ENCODE measurements at places on chromosomes 12 and 14.

- no peak for DNase-seq
These were observed 51.0 kb upstream of the SOCS2 start for GRCh38 chr12:93521225-93522080.

GRCh38 chr12:120496413-120497340 lies 764 bp downstream of the DYNLL1 start:
- no peak for DNase-seq

DNA sequence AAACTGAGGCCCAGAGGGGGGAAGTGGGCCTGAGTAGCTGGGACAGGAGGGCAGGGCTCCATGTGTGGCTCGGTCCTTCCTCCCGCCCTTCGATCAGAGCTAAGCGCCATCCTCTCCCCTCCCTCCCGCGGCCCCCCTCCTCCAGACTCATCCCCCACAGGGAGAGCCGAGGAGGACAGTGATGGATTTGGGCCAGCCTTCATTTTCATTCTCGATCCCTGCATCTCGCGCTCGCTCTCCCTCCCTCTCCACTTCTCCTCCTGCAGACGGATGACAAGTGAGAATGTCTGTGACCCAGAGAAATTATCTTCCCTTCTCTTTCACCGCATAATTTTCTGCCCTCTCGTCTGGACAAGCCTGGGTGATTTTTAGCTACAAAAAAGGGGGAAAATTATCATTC lies 183.3 kb downstream of the RBM19 start:
- DNase-seq = no peak

DNA sequence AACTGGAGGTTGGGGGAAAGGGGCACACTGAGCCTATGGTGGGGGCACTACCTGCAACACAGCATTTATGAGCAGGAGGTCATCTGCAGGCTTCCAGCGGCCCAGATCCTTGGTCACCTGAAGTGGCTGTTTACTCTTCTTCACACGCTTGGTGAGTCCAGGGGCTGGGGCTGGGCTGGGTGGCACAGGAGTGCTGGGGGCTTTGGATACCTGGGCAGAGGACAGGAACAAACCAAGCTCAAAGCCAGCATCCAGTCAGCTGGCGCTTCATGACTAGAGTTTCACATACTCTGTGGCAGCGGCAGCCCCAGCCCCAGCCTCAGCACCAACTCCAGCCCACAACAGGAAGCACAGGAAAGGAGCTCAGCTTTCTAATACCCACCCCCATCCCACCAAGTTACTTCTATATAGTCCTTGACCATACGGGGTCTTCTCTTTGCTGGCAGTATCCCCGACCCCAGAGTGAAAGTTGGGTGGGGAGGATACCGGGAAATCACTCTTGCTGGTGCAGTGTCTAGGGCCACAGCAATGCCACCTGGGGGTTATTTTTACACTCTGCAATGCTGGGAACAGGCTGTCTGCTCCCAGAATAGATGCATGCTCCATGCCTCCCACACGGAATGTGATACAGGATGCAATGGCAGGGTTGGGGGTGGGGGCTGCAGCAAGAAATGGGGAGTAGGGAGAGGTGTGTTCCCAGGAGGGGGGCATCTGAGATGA lies 3.1 kb downstream of the MCRS1 start:
- no peak for DNase-seq

DNA sequence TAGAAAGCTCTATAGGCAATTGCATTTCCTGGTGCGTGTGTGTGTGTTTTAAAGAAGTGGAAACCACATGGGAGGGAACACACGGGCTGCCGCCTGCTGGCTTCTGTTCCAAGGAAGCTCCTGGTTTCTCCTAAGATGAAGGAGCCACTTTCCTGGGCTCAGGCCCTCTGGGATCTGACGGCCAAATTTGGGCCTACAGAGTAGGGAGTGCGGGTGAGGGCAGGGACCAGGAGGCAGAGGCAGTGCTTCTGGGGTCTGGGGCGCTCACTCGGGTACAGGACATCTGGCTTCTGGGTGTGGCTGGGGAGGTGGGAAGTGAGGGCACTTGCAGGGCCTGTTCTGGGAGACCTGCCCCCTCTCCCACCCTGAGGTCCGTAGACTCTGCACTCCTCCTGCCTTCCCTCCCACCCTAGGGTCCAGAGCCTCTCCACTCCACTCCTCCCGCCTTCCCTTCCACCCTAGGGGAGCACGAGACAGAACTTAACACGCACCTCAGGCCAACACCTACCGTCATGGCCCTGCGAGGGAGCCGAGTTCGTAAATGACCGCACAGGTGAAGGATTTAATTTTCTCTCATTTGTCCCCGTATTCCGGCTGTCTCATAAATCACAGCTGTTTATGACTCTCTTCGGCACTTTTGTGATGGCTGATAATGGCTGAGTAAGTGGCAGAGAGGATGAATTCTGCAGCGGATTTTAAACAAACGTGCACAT lies 127.7 kb downstream of the KIF26A start:
- DNase-seq = no peak

GRCh38 chr12:46627686-46628085 lies 198.1 kb downstream of the SLC38A4 start:
- no peak for DNase-seq

GRCh38 chr12:10607885-10608458 lies 5.4 kb downstream of the MAGOHB start:
- no peak for DNase-seq

DNA sequence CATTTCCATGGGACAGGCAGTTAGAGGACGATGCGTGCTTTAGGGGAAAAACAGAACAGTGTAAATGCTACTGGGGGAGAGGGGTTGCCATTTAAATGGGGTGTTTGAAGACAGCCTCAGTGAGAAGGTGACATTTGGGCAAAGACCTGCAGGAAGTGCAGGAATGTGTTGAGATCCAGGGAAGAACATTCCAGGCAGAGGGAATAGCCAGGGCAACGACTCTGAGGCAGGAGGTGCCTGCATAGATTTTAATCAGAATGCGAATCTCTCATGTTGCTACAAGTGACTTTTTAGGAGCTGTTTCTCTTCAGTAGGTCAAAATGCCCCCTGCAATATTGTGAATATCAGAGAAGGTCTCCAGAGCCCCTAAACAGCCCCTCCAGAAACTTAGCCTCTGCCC lies 7.6 kb upstream of the SCARB1 start:
- no peak for DNase-seq

DNA sequence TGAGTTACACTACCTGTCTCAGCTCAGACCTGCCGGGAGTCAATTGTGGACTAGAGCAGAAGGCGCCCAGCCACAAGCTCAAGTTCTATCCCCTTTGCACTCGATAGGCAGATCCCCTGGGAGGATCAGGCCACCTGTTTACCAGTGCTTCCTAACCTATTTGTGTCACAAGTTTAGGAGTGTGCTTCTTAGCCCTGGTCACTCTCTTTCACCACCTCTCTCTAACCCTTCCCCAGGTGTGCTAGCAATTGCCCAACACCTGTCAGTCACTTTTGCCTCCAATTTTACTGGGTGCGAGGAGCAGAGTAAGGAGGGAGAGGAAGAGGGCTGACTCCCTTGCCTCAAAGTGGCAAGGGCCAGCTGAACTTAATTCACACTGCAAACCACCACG lies 745 bp upstream of the NAA30 start:
- DNase-seq = no peak

DNA sequence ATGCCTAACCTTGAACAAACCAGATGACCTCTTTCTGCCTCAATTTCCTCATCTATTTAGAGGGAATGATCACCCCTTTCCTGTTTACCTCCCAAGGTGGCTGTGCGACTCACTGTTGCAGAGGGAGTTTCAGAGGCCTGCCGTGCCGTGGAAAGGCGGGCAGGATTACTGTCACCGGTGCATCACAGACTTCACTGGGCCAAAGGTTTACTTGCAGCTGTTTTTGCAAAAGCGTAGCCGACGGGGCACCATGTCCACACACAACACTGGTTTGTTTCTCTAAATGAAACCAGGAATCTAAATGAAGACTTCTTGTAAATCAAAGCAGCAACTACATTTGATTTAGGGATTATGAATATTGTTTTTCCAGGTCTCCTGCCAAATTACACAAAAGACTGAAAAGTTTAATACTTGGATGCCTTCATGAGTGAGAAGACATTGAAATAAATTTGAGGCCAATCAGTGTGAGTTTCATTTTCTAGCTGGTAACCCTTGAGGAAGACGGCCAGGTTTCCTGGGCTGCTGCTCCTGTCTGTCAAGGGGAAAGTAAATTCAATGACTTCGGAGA lies 696.1 kb upstream of the TMEM132C start:
- DNase-seq = no peak

DNA sequence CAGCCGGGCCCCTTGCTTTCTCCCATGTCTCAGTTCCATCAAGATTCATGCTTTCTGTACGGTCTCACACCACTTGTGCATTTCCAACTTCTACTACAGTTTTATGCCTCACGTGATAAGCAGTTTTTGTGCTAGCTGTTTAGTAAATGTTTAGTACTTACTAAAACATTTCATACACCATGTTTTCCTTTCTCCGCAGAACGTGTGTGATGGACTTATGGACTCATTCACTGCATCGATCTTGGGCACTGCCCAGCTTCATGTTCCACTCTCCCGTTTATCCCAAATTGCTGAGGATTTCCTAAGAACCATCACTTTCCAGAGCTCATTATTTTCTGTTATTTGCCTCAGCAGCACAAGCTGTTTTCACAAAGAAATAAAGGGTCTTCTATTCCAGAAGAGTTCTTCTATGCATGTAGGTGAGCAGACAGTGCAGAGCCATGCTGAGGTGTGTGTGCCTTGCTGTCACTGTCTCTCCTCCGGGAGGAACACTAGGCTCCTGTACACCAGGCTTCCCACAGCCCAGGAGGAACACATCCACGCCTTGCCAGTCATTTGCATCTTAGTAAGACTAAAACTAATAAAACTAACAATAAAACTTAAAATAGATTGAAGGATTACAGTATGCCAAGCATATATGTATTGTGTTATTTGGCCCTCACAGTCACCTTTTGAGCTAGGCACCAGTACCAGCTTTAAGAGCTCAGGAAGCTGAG lies 90.3 kb upstream of the EEA1 start:
- no peak for DNase-seq

DNA sequence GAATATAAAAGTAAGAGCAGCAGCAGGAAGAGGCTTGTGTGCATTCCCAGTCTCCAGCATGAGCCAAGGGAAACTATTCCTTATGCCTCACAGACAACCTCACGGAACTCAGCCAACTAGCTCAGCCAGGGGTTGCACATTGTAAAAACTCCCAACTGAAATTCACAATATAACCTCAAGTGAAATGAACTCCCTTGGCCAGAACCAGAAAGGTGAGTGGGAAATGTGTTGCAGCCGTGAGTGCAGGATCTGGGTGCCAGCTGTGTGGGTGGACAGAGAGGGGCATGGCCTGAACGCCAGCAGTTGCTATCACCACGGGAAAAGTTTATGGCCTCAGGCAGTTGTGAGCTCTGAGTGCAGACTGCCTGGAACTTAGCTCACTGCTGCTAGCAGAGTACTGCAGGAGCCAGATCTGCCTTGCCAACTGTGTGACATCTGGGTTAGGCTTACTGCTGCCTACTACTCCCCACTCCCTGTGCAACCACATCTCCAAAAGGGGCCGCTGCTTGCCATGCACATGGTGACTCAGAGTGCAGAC lies 2.3 kb upstream of the CLEC1A start:
- DNase-seq = no peak

GRCh38 chr14:21965042-21965441 lies 291.4 kb upstream of the OR4E1 start:
- DNase-seq = no peak

DNA sequence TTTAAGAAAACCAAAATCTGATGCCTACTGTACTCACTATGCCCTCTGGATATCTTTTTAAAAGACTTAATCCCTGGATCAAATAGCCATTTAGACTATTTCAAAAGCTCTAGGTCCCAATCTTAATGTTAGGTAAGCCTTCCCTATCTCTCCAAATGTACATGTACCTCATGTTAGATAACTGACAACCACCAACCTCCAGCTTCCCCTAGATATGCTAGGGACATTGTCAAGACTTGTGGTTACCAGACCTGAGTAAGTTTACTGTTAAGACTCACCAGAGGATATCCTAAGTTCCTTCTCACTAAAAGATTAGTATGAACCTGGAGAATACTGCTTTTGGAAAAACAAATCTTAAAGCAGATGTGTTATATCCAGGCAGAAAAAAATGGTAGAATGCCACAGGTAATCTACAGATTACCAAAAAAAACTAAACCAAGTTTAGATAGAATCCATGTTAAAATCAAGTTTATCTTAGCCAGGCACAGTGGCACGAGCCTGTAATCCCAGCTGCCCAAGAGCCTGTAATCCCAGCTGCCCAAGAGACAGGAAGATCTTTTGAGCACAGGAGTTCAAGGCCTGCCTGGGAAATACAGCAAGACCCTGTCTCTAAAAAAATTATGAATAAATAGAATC lies 9.7 kb downstream of the NAP1L1 start:
- DNase-seq = no peak

GRCh38 chr14:82667006-82667405 lies 1133.4 kb upstream of the SEL1L start:
- DNase-seq = no peak

DNA sequence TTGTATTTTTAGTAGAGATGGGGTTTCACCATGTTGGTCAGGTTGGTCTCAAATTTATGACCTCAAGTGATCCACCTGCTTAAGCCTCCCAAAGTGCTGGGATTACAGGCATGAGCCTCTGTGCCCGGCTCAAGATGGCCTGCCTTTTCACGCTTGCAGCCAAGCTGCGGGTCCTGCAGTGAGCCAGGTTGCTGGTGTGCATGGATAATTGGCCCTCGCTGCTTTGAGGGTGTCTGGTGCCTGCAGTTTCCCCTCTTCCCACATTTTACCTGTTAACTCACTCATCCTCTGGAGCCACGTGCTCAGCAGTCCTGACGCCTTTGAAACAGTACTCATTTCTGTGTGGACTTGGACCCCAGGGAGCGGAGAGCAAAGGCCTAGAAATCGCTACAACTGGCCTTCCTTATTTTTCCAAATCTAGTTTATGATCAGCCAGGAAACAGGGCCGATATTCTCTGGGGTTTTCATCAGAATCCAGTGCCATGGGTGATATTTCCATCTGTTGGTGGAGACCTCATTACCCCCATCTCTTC lies 42.2 kb downstream of the TPCN1 start:
- no peak for DNase-seq

- no peak for DNase-seq
These were observed 125.3 kb upstream of the HIF1A start for GRCh38 chr14:61569812-61570548.

- no peak for DNase-seq
These were observed 71.3 kb downstream of the SUSD6 start for GRCh38 chr14:69682621-69683263.

GRCh38 chr14:22469538-22470303 lies 119.3 kb downstream of the DAD1 start:
- DNase-seq = no peak

Data from H1 (cell line).